IPS DF 6.9 (cell line): ENCODE measurements at places on chromosomes 7 and 10.

DNA sequence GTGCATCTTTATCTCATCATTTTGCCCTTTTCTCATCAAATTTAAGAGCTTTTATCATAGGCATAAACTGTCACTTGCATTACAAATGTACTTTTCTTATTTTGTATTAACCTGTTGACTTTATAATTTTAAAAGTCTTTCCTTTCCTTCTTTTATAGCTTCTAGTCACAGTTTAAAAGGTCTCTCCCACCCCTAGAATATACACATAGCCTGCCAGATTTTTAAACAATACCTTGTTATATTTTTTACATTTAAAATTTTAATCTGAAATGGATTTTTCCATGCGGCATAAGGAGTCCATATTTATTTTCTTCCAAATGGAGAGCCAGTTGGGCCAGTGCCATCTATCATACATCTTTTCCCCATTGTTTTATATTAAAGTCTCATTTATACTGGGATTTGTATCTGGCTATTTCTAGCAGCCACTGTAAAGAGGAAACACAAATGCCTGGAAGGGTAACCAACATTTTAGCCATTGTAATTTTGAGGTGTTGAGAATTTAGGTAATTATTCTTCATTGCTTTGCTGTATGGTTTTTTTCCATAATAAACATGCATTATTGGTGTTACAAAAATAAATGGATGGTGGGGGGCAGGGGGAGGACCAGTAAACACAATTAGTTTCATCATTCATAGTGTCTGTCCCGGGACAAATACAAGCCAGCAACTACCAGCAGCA lies 92.8 kb downstream of the CCDC71L start:
- no peaks in the 10 kb centered on the region for H3K27me3 ChIP-seq
- no peak overlapping the region for H3K27ac ChIP-seq
- no peak for DNase-seq
- no peak overlapping the region for H3K4me3 ChIP-seq
- no peaks in the 10 kb centered on the region for H3K4me1 ChIP-seq

GRCh38 chr7:137480401-137480800 lies 136.9 kb upstream of the PTN start:
- no peaks in the 10 kb centered on the region for H3K4me1 ChIP-seq
- no peaks in the 10 kb centered on the region for H3K27me3 ChIP-seq
- no peak overlapping the region for H3K4me3 ChIP-seq
- DNase-seq: no peak
- H3K36me3 ChIP-seq: no peaks in the 10 kb centered on the region

DNA sequence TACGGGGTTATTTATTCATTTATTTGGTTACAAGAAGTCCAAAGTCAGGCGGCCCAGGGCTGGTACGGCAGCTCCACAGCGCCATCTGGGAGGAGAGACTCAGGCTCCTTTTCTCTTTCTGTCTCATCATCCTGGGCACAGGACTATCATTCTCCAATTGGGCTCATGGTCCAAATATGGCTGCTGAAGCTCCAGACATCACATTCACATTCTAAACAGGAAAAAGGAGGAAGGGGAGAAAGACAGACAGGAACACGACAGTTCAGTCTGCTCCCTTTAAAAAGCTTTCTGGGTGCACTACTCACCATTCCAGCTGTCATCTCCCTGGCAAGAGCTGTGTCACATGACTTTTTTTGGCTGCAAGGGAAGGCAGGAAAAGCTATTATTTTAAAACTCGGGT lies 74.4 kb upstream of the PDZD8 start:
- no peaks in the 10 kb centered on the region; the same call in 1 of the 2 replicates for H3K4me1 ChIP-seq
- no peak for DNase-seq
- H3K4me3 ChIP-seq: no peak overlapping the region
- H3K27ac ChIP-seq: no peak overlapping the region
- H3K27me3 ChIP-seq: no peaks in the 10 kb centered on the region

GRCh38 chr7:45359776-45360175 lies 202.2 kb downstream of the RAMP3 start:
- H3K36me3 ChIP-seq: no peaks in the 10 kb centered on the region
- no peak for DNase-seq
- H3K4me3 ChIP-seq: no peak overlapping the region
- no peaks in the 10 kb centered on the region for H3K27me3 ChIP-seq
- H3K27ac ChIP-seq: no peak overlapping the region

- no peaks in the 10 kb centered on the region; the same call in 1 of the 2 replicates for H3K36me3 ChIP-seq
- no peak overlapping the region for H3K4me3 ChIP-seq
- no peaks in the 10 kb centered on the region for H3K4me1 ChIP-seq
- H3K27me3 ChIP-seq: no peaks in the 10 kb centered on the region
Measured at GRCh38 chr7:94525923-94526322, 16.3 kb downstream of the CASD1 start.

DNA sequence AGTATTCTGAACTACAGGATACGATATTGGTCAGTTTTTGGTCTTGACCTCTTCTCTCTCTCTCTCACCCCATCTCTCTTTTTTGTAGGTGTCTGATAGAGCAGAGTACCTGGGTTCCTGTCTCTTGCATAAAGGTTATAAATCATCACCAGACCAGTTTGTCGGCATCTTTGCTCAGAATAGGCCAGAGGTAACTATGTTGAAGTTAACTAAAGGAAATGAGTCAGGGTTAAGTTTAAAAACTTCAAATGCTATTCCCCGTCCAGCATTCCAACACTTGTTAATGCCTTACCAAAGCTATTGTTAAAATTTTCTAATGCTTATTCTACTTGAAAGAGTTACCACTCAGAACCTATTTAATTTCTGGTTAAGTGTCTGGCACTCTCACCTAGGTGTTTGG lies 30.7 kb downstream of the ACSL5 start:
- H3K36me3 ChIP-seq: no peaks in the 10 kb centered on the region
- no peaks in the 10 kb centered on the region for H3K4me1 ChIP-seq
- no peak for DNase-seq
- H3K4me3 ChIP-seq: no peak overlapping the region

GRCh38 chr10:17685233-17685840 lies 41.4 kb downstream of the STAM start:
- no peaks in the 10 kb centered on the region for H3K36me3 ChIP-seq
- DNase-seq: no peak

DNA sequence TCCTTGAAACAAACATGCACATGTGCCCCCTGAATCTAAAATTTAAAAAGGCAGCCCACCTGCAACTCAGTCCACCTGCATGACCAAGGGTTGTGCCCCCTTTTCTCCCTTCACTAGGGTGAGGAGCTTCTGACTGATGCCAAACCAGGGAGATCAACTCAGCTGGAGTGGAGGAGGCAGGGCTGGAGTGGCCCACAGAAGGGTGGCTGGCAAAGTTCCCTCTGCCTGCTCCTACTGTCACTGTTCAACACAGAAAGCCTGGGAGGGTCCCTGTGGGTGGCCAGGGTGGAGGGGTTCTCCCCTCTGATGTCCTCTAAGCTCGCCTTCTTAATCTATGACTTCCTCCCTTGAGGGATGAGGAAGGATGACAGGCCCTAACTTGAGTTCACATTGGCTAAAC lies 55.7 kb upstream of the ANTXRL start:
- no peak overlapping the region for H3K27ac ChIP-seq
- DNase-seq: no peak
- H3K36me3 ChIP-seq: no peaks in the 10 kb centered on the region

DNA sequence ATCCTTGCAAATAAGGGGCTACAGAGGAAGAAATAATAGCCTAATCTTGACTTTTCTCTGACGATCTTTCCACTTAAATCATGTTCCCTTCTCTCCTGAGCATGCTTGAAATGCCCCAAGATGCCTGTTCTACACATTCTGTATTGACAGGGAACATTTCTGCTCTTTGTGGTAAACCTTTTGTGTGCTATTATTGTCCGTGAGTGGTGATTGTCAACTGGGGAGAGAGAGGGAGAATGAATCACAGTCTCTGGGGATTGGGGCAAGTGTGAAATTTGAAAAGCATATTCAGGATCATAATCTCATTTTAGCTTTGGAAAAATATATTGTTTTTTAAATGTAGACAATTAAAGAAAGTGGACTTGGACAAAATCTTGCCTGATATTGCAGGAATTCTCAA lies 20.6 kb downstream of the UBTD1 start:
- H3K36me3 ChIP-seq: no peaks in the 10 kb centered on the region; the same call in 1 of the 2 replicates
- H3K27ac ChIP-seq: no peak overlapping the region
- no peak for DNase-seq
- H3K4me1 ChIP-seq: peaks cover 5% of the 10 kb centered on the region

- peaks cover 39% of the 10 kb centered on the region; the same call in 1 of the 2 replicates for H3K27me3 ChIP-seq
- H3K27ac ChIP-seq: no peak overlapping the region
- no peaks in the 10 kb centered on the region for H3K36me3 ChIP-seq
- H3K4me1 ChIP-seq: peaks cover 8% of the 10 kb centered on the region
Measured at GRCh38 chr10:101292194-101293006, 61.6 kb upstream of the BTRC start.

GRCh38 chr10:64091897-64092296 lies 570.7 kb downstream of the REEP3 start:
- no peaks in the 10 kb centered on the region for H3K36me3 ChIP-seq
- no peak overlapping the region for H3K4me3 ChIP-seq
- H3K27ac ChIP-seq: no peak overlapping the region
- no peak for DNase-seq
- no peaks in the 10 kb centered on the region; the same call in 1 of the 2 replicates for H3K27me3 ChIP-seq

DNA sequence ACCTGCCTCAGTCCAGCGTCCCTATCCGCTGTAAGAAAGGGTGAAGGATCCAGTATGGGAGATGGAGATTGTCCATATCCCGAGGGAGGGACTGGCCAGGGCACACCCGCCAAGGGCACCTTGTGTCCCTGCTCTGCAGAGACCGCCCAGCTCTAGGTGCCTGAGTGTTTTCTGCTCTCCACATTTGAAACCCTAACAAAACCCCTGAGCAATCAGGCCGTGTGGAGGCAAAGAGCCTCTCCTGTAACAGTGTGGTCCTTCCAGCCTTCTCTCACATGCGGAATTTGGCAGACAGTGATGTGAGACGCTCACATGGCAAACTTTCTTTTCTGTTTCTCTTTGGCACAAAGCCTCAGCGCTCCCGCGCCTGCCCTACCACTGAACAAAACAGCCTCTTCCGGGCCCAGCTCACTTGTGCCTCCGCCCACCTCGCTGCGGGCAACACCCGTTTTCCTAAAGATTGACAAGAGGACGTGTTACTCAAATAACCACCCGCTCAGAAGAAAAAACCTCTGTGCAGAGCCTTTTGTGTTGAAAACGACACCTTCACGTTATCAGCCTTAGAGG lies 514.8 kb downstream of the DNAJB6 start:
- no peaks in the 10 kb centered on the region for H3K36me3 ChIP-seq
- H3K27me3 ChIP-seq: no peaks in the 10 kb centered on the region
- H3K27ac ChIP-seq: no peak overlapping the region
- no peak overlapping the region for H3K4me3 ChIP-seq
- H3K4me1 ChIP-seq: no peaks in the 10 kb centered on the region
- DNase-seq: no peak

- no peaks in the 10 kb centered on the region for H3K4me1 ChIP-seq
- H3K4me3 ChIP-seq: no peak overlapping the region
- H3K27me3 ChIP-seq: no peaks in the 10 kb centered on the region
- no peak overlapping the region for H3K27ac ChIP-seq
Measured at GRCh38 chr10:96556003-96556402, 30.8 kb downstream of the TM9SF3 start.

DNA sequence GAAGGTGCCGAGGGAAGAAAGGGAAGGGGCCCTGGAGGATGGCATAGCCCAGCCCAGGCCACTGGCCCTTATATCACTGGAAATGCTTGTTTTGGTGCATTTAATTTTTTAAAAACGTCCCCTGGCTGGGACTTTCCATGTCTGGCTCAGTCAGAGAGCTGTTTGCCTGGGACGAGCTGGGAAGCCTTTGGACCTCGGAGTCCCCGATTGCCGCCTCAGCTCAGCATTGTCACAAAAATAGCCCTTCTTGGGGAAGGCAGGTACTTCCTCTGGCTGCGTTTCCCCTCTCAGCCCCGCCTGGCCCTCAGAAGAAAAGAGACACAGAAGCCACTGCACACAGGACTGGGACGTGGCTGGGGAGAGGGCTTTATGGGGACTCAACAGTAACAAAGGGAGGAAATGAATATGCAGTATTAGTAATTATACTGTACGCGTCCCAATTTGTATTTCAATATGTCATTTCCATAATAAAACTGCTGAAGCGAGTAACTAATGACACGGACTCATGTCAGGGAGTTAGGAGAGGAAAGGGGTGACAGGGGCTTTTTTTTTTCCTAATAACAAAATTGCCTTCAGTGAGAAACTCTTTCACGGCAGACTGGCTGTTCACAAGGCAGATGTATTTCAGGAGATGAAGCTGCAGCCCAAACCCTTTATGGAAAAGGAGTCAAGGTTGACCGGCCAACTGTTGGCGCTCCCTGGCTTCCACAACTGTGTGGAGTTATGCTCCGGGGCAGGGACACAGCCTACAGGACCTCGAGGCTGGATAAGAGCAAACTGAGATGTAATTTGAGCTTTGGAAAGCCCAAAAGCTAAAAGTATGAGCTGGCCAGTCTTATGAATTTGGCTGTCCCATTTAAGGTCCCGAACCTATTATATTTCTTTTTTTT lies 31.0 kb upstream of the MXI1 start:
- no peak for DNase-seq
- no peak overlapping the region for H3K27ac ChIP-seq
- H3K4me1 ChIP-seq: peaks cover 1% of the 10 kb centered on the region; the same call in 1 of the 2 replicates
- H3K27me3 ChIP-seq: peaks cover 17% of the 10 kb centered on the region
- H3K4me3 ChIP-seq: no peak overlapping the region

DNA sequence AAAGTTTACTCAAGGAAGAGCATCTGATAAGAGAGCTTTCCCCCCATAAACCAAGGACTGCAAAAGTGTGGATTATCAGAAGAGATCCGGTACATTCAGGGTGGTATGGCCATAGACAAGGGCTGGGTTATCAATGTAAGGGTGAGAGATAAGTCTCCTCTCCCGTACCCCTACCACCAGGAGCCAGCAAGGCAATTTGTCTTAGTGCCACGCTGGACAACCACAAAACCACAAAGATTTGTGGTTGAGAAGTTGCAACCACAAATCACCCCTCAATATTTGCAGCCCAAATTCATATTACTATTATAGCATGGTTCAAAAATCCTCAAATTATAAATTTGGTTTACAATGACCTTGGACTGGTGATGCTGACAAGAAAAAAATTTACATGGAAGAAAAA lies 2.3 kb upstream of the ZSCAN25 start:
- H3K4me3 ChIP-seq: no peak overlapping the region
- H3K27me3 ChIP-seq: no peaks in the 10 kb centered on the region
- no peak overlapping the region for H3K27ac ChIP-seq
- no peak for DNase-seq
- H3K36me3 ChIP-seq: 0 out of 2 replicates have a peak, but pooled peaks cover 3% of the 10 kb centered on the region

- no peak overlapping the region for H3K27ac ChIP-seq
- H3K4me3 ChIP-seq: no peak overlapping the region
- no peaks in the 10 kb centered on the region for H3K27me3 ChIP-seq
- H3K36me3 ChIP-seq: no peaks in the 10 kb centered on the region
Measured at GRCh38 chr7:47333959-47334358, 248.0 kb downstream of the TNS3 start.

- H3K4me1 ChIP-seq: no peaks in the 10 kb centered on the region; the same call in 1 of the 2 replicates
- H3K4me3 ChIP-seq: peak overlapping the region; percentile 77
- no peak for DNase-seq
Measured at GRCh38 chr10:101817337-101818118, 716 bp downstream of the OGA start.

DNA sequence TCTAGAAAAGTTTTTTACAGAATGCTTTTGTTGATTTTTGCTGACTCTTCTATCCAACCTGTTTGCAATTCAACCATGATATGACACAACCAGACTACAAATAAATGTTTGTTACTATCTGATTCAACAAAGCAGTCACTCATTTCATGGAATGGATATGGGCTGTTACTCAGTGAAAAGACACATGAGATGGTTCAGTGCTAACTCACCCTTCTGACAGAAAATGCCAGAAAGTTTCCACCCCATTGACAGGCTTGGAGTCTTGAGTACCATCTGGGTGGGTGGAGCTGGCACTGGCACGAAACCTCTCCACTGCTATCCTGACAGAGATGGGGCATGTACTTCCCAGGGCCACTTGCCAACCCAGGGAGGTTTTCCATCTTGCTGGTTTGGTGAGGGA lies 39.5 kb downstream of the RBM28 start:
- peaks cover 1% of the 10 kb centered on the region; the same call in 1 of the 2 replicates for H3K4me1 ChIP-seq
- peaks cover 12% of the 10 kb centered on the region; the same call in 1 of the 2 replicates for H3K36me3 ChIP-seq
- H3K4me3 ChIP-seq: no peak overlapping the region
- DNase-seq: no peak
- H3K27me3 ChIP-seq: no peaks in the 10 kb centered on the region
